ENCODE measurements at places on chromosomes 7 and 10. TPM values are rescaled to one million over a fixed set of nuclear protein-coding genes. Genes with fewer than 3 reads are reported as not detected.

The ZYX gene
- 57.0 TPM for total RNA-seq

The ASIC3 gene
- total RNA-seq, result 0.53 TPM

The TAS2R4 gene
- 0.88 TPM for total RNA-seq

The SRRM3 gene
- total RNA-seq, result 18.5 TPM

The PRLHR gene
- total RNA-seq, result not detected

The COA1 gene
- total RNA-seq, result 87.5 TPM

The ZNF783 gene
- 3.7 TPM for total RNA-seq

The FAM131B gene
- total RNA-seq, result 3.9 TPM

The SYT15 gene
- not detected for total RNA-seq

The HILPDA gene
- total RNA-seq, result 18.2 TPM

The NFE2L3 gene
- total RNA-seq, result 104 TPM

The ARMC3 gene
- total RNA-seq, result 0.31 TPM

The ZNF107 gene
- total RNA-seq, result 7.1 TPM

The MYO1G gene
- total RNA-seq, result 0.76 TPM

The PRSS1 gene
- total RNA-seq, result not detected

The NPFFR1 gene
- total RNA-seq, result not detected

The ADO gene
- 28.5 TPM for total RNA-seq

The AKR1B15 gene
- not detected for total RNA-seq

The TFPI2 gene
- 6.5 TPM for total RNA-seq

The HPSE2 gene
- total RNA-seq, result not detected

The CYP2C9 gene
- not detected for total RNA-seq

The RBM20 gene
- total RNA-seq, result 0.46 TPM

The LRRC17 gene
- total RNA-seq, result 845 TPM
